ENCODE measurements at places on chromosomes 16 and 17.

GRCh38 chr17:6587310-6587709 lies 31.0 kb upstream of the PITPNM3 start:
- no peak for DNase-seq

GRCh38 chr16:68298312-68298711 lies 12.4 kb downstream of the SLC7A6OS start:
- no peak for DNase-seq

DNA sequence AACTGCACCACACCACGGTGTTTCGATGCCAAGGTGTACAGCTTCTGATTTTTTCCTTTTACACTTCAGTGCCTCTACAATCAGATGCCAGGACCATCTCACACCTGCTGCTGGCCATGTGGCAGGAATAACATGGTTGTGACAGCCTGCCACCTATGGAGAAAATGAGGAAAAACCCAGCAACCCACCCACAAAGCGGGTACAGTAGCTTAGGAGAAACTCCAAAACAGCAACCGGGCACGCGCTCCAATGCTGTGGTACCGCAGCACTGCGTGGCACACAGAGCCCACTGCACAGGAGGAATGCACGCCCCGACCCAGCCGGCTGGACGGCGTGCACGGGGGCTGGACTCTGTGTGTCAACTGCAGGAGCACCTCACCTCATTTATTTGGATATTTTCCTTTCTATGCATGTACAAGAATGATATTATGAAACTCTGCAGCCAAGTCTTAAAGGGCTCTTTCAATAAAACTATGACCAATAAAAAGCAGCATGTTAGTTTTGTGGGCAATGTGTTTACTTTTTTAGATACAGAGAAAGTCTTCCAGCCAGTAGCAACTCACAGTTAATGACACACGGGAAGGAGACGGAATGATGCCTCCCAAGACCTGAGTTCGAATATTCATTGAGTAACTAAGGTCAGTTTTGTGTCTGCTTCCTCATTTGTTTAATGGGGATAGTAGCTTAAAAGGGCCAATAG lies 45.9 kb downstream of the MAP1LC3B start:
- DNase-seq: no peak

GRCh38 chr16:84324434-84325262 lies 30.0 kb downstream of the WFDC1 start:
- DNase-seq: no peak

DNA sequence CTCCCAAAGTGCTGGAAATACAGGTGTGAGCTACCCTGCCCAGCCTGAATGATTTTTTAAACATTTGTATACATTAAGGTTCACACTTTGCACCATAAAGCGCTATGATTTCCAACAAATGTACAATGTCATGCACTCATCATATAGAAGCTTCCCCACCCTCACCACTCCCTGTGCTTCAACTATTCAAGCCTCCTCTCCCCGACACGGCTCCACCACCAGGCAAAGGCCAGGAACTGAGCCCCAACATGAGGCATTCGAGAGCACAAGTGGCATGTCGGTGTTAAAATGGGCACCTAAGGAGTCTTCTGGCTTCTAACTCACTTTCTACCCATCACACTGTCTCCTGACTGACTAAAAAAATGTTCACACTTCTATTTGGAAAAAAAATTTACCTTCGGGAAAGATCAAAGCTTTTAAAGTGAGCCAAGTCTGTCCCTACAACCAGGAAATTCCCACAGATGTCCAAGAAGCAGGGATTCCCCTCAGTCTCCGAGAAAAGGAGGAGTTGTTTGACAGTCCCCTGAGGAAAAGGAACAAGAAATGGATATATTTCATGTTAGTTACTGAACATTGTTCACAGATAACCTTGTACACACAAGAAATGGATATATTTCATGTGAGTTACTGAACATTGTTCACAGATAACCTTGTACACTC lies 37.7 kb downstream of the TMEM204 start:
- DNase-seq: no peak

DNA sequence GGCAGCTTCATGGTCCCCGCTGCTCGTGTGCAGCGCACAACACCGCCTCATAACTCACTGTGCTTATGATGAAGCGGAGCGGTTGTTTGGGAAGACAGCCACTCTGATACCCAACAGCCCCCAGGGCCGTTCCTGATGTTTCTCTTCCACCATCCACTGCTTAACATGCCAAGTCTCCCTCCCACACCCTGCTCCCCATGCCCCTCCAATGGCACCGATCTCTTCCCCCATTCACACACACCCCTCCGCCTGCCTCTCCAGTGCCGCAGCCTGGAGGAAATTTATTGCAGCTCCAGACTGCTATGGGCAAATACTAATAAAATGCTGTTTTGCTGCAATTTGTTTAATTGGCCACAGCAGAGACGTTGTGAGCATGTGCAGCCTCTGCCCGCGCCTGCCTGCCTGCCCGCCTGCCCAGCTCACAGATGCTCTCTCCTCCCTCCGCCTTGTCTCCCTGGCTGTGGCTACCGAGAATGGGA lies 80.3 kb upstream of the LHX1 start:
- no peak for DNase-seq

- no peak for DNase-seq
These were observed 6.1 kb upstream of the ABCC12 start for GRCh38 chr16:48161906-48162305.

GRCh38 chr17:54028986-54029580 lies 206.4 kb downstream of the KIF2B start:
- DNase-seq: no peak

- DNase-seq: no peak
These were observed 3.2 kb downstream of the OR2C1 start for GRCh38 chr16:3358871-3359270.

DNA sequence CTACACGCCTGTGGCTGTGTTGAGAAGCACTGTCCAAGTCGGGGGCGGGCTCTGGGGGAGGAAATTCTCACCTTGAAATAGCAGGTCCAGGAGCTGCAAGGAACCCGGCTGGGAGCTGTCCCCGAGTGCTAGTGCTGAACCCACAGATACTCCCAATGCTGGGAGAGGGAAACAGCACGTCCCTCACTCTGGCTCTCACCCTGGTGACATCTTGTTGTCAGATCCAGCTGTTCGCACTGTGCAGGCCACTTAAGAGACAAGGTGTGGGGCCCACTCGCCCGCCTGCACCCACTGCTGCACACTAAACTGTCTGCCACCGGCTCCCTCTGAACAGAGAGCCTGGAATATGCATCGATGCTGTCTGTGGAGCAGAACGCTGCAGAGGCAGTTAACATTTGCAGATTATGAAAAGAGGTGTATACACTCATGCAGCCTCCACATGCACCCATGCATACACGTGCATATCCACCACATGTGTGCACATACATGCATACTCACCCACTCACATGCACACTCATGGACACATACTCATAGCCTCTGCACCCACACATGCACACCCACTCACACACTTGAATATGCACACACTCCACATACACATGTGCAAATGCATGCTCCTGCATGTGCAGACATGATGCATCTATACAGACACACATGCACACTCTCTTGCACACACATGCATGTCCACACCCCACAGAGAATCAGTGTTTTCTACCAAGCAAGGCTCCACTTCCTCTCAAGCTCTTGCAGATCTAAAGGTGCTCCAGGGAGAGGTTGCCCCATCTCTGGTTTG lies 42.0 kb downstream of the MGAT5B start:
- no peak for DNase-seq

- no peak for DNase-seq
These were observed 968 bp downstream of the AGRP start for GRCh38 chr16:67482233-67482924.

DNA sequence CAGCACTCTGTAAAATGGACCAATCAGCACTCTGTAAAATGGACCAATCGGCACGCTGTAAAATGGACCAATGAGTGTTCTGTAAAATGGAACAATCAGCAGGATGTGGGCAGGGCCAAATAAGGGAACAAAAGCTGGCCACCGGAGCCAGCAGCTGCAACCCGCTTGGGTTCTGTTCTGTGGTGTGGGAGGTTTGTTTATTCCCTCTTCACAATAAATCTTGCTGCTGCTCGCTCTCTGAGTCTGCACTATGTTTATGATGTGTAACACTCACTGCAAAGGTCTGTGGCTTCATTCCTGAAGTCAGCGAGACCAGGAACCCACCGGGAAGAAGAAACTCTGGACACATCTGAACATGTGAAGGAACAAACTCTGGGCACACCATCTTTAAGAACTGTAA lies 20.5 kb downstream of the TMEM100 start:
- no peak for DNase-seq
